D341Med (cell line): ENCODE measurements at places on chromosomes 16 and 17.

DNA sequence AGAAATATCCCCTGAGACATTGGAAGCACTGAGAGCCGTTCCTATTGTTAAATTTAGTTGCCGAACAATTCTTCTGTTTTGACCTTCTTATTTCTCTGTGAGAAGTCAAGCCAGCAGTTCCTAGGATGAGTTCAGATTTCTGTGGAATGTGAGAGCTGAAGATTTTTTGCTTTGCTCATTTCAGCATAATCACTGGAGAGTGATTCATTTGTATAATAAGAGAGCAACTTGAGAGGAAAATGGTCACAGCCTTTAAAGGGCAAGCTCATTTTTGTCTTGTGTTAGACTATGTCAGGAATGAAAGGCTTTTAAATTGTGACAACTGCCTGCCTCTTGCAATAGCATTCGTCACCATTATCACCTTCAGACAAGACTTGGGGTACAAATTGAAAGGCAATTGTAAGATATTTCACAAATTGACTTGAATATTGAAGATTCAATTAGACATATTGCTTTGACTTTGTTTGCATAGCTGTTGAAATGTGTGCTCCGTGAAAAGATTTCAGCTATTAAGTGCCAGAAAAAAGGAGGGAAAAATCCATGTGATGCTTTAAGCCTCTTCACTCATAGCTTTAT, 900.0 kb upstream of the GOT2 start:
- DNase-seq = no peak

- peak; percentile 36 for DNase-seq
Measured at GRCh38 chr17:63483038-63483437, 6.2 kb downstream of the ACE start.

- DNase-seq = no peak
Measured at GRCh38 chr16:27901956-27902355, 161.6 kb downstream of the GSG1L start.

DNA sequence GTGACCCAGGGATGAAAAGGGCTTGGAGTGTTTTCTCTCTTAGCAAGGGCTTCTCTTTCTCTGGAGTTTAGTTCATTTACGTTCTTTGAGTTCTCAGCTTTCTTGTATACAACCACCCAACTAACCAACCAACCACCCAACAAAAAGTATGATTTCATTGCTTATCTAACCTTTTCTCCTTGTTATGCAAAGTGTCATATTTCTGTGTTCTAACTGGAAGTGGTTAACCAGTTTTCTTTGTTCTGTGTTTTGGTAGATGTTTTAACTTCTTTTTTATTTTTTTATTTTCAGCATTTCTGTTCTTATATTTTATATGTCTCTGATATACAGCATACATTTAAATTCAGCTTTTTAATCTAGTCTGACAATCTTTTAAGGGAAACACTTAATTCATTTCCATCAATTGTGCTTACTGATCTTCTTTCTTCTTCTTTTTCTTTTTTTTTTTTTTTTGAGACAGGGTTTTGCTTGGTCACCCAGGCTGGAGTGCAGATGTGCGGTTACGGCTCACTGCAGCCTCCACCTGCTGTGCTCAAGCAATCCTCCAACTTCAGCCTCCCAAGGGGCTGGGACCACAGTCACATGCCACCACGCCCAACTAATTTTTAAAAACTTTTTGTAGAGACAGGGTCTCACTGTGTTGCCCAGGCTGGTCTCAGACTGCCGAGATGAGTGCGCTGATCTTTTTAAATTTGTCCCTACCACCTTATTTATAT, 29.6 kb downstream of the NLK start:
- DNase-seq = no peak

- no peak for DNase-seq
Measured at GRCh38 chr17:67202503-67202902, 42.5 kb downstream of the HELZ start.

DNA sequence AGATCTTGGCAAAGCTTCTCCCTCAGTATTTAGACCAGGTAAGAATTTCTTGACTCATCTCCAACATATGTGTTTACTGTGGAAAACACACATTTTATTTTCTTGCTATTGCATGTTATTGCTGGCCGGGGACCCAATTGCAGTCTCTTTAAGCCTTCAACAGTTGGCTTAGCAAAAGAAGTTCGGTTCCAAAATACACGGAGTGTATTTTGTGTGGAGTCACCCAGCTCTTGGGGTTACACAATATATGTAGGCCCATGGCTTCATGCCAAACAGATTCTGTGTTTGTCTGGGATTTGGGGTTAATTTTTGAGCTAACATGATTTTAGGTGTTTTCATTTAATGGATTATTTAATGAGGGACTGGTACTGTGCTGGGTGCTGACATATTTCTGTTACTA, 4.0 kb downstream of the ALDH3A2 start:
- no peak for DNase-seq

DNA sequence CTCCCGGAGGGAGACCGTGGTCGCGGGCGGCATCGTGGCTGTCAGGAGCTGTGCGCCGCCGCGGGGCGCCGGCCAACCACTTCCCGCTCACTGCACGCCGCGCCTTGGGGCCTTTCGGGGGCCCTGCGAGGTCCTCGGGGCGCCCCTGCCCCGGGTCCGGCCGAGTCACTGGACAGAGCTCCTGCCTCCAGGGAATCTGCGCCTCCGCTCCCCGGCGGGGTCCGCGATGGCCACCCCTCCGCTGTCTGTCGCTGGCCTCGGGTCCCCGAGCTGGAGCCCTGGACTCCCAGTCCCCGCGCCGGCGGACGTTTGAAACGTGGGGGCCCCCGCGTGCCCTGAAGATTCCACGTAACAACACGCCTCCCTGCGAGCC, at the start of gene QRICH2:
Gene QRICH2 (minus strand): TSS at position 311 of the 373 bp plus-strand sequence. CDS start 278 bp downstream, at position 33.
- no peak for DNase-seq

DNA sequence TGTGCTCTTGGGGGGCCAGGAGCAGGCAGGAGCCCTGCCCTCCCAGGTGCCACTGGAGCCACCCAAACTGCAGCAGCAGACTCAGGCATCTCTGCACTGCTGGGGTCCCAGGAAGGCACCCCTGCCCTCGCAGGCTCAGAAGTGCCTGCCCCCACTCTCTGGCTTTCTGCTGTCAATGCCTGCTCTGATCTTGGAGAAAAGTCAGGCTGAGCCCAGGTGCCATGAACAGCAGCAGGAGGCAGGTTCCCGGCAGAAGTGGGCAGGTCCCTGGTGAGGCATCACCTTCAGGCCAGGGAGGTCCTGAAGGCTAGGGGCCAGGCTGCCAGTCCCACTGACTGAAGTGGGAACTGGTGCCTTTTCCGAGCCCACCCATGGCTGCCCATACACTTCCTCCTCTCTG, 106.5 kb downstream of the MGAT5B start:
- DNase-seq = no peak

DNA sequence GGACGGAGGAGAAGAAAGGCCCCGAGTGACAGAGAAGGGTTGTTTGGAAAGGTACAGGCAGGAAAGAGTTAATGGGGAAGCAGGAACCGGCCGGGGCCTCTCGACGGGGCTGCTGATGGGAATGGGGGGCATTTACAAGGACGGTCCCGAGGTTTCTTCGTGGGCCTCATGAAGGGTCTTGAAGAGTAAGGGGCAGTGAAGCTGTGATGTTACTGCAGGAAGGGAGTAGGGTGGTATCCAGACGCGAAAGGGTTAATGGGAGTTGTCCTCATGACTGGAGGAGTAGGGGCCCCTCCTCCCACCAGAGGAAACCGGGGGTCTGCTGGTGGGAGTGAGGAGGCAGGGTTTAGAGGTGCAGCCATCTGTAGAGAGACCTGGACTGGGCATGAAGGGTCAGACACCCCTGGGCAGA, 481 bp downstream of the PDK2 start:
- DNase-seq = no peak
